WTC11 (cell line): ENCODE measurements at places on chromosomes 12 and 14.
A peak's percentile ranks its signal among the peaks of the same experiment; 100 is the strongest.

DNA sequence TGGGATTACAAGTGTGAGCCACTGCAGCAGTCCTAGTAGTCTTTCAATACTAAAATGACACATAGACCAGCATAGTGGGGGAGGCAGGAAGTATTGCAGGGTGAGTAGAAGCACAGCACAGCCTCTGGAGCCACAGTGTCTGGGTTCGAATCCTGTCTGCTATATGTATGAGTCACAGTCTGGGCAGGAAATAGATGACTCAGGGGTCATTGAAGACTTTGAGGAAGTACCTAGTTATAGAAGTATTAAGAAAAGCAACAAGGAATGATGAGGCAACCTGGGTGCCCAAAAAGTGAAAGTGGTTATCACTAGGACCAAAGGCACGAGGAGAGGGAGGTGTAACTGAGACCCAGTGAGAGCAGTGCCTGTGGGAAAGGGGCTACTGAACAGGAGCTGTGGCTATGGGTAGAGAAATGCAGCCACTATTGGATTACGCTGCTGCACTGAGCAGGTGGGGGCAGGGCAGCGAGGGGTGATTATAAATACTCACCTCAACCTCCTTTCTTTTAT lies 124.0 kb downstream of the PDE3A start:
- DNase-seq, result no peak

GRCh38 chr12:74066476-74066875 lies 471.2 kb upstream of the ATXN7L3B start:
- DNase-seq, result no peak

- DNase-seq, result peak; percentile 70
These were observed 67.8 kb downstream of the VWF start for GRCh38 chr12:6056406-6057240.

GRCh38 chr14:102046337-102047278 lies 40.2 kb downstream of the HSP90AA1 start:
- peak; percentile 93 for DNase-seq

DNA sequence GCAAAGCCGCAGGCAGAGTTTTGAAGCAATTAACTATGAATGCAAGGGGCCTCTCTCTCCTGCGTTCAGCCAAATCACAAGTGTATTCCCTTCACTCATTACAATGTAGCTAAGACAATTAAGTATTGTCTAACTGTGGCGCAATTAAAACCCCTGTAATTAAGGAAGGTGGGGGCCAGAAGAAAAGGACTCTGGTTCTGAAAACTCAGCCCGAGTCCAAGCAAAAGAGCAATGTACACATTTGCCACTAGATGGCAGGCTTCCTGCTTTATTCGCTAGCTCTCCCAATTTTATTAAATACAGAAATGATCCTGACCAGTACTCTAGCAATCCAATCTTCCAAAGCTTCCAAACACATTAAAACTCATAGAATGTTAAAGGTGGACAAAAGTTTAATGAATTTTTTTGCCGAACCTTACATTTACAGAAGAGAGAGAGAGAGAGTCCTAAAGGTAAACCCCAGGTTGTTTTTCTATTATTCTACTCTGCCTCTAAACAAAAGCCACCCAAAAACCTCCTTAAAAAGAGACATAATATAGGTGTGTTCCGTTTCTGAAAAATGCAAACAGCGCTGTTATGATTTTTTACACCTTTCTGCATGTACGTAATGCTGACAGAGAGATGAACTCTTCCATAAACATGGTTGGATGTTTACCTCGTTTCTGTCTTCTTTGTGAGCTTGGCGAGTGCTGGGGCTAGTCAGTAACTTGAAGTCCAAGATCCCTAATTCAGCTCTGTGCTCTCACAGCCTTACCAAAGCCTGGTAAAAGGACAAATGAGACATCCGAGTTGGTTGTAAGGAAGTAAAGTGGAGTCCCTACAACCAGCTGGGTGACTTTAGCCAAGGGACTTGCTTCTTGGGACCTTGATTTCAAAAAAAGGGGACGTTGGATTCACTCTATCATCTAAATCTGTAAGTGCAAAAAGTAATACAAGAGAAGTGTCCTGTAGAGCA lies 50.9 kb upstream of the VASH1 start:
- no peak for DNase-seq

DNA sequence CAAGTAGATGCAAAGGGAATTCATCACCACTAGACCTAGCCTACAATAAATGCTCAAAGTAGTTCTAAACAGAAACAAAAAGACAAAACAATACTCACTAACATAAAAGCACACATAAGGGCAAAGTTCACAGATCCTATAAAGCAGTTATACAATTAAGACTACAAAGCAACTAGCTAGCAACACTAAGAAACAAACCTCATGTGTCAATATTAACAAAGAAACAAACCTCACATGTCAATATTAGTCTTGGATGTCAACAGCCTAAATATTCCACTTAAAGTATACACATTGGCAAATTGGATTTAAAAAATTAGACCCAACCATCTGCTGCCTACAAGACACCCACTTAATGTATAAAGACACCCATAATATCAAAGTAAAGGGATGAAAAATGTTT lies 152.7 kb downstream of the KCNK10 start:
- DNase-seq, result no peak

DNA sequence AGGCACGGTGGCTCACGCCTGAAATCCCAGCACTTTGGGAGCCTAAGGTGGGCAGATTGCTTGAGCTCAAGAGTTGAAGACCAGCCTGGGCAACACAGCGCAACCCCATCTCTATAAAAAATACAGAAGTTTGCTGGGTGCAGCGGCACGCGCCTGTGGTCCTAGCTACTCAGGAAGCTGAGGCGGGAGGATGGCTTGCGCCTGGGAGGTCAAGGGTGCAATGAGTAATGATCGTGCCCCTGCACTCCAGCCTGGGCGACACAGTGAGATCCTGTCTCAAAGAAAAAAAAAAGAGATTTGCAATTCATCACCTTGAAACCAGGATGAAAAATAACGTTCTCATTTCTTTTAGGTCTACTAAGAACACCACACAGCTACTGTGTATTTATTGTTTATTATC lies 4.0 kb downstream of the STX2 start:
- no peak for DNase-seq

- peak; percentile 69 for DNase-seq
These were observed 712 bp upstream of the FZD10 start for GRCh38 chr12:130161261-130162243.

GRCh38 chr14:86124328-86124727 lies 594.4 kb downstream of the FLRT2 start:
- DNase-seq, result no peak

DNA sequence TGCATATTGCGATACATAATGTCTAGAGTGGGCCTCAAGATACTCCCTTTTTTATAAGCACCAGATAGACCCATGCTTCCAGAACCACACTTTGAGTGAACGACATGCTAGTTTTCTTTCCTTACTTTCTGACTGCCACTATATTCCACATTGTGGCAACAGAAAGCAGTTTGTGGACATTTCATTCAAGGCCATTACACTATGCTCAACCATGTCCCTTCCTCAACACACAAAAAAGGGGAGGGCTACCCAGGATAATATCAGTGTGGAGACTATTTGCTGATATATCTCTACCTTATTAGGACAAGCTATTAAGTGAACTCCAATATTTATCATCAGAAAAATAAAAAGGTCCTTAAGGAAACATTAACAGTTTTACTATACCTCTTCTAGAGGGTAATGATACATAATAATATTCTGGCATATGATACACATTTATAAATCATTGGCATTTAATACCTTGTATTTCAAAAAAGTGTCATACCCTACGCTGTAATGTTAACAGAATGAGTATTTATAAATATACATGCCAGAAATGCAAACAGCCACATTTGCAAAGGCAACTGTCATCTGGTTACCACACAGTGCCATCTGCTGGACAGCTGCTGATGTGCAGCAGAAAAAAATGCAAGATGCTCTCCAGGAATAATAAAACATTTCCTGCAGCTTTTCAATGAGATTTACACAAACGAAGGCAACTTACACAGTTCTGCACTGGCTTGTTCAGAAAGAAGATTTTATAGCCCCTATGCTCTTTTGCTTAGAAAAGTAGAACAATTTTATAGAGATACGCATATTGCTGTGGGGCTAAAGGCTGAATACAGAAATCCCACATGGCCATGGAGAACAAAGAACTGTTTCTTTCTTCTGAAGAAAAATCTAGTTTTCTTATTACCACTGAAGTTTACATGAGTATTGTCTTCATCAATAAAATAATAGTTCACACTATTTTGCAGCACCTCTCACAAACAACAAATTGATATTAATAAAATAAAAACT lies 182.2 kb upstream of the GRIP1 start:
- DNase-seq, result peak; percentile 65

- no peak for DNase-seq
These were observed 4.9 kb upstream of the MRPL52 start for GRCh38 chr14:22824711-22825359.

DNA sequence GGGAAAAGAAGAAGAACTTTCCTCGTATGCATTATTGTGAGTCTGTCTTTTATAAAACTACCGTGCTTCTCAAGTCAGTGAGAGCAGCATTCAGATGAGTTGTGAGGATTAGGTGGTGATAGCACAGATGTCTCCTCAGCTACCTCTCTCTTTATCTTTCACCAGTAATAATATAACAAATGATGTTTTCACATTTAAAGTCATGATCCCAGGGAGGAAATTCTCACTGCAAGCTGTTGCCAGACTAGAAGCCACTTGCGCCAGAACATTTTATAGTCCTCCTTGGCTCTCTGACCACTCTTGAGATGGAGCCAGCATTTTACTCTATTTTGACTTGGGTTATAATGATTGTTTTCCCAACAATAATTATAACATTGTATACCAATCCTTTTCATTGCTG lies 443.1 kb downstream of the AEBP2 start:
- no peak for DNase-seq

DNA sequence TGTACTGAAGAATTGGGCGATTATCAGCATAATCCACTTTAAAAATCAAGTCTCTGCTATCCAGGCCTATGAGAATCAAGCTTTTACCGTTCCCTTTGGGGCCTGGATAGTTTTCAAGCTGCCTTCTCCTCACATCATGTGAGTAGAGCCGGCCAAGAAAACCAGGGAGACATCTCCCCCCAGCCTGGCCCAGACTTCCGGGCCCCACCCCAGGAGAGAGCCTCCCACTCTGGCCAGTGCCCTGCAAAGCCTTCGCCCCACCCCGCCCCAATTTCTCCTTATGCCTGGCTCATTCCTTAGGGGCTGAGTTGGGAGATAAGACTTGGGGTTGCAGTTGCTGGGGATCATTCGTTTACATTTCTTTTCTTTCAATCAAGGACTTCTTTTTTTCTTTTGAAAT lies 1.4 kb upstream of the TMEM132C start:
- DNase-seq, result no peak

- no peak for DNase-seq
These were observed 53.8 kb upstream of the SGPP1 start for GRCh38 chr14:63781686-63782085.

DNA sequence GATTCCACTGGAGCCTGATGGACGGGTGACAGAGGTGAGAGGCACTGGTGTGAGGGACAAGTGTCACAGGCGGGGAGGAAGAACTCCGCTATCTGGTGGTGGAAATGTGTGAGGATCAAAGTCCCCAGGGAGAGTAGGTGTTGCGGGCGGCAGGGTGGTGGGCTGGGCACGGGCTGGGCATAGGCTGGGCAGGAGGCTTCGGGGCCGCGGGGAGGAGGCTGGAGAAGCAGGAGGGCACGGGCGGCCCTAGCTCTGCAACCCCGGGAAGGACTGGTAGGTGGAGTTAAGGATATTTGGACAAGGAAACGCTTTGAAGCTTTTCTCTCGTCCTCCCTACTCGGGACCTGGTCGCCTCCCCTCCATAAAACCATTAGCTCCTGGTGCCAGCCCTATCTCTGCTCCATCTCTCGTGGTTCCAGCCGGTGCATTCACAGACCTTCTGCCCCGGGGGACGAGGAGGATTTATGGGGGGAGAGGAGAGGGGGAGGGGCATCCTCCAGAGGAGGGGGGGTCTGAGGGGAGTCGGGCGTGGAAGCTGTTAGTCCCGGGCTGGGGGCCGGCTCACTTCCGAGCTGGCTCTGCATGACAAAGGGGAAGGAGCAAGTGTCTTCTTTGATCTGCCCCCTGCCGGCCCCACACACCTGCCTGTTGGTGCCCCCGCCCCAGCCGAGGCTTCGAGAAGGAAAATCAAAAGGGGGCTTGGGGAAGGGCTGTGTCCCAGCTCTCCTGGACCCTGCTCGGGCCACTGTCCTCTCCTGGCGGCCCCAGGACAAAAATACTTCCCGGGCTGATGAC lies 504 bp downstream of the WNT5B start:
- peak; percentile 77 for DNase-seq

DNA sequence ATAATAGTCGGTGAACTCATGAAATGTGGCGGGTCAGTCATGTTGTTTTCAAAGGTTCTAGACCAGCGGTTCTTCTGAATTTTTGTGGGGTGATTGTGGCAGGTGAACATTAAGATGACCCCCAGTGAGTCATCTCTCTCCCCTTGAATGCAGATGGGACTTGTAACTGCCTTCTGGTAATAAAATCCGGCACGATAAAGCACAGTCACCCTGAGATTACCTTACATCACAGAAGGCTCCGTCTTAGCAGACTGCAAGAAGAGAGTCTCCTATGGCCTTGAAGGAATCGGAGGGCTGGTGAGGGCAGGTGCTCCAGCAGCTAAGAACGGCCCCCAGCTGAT lies 189.6 kb downstream of the FOXN3 start:
- no peak for DNase-seq

DNA sequence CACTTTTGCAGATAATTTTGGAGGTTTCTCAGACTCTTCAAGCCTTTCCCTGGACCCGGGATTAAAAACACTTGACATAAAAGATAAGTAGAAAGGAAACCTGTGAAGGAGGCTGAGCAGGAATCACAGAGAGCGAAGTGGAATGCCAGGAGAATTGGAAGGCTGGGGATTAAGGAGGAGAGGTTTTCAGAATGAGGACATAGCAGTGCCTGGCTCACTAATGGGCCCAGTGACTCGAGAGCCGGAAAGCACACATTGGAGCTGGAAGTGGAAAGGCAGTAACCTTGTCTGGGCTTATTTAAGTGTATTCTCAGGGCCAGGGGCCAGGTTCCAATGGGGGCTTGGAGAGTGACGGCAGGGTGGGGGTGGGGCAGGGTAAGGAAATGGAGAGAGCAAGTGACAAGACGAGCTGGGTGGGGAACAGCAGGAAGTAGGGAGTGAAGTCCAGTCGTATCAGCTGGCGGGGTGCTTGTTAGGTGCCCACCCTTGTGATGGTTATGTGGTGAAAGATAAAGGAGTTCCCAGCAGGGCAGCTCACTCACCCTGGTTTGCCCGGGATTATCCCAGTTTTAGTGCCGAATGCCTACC lies 13.1 kb downstream of the EVL start:
- DNase-seq, result no peak

DNA sequence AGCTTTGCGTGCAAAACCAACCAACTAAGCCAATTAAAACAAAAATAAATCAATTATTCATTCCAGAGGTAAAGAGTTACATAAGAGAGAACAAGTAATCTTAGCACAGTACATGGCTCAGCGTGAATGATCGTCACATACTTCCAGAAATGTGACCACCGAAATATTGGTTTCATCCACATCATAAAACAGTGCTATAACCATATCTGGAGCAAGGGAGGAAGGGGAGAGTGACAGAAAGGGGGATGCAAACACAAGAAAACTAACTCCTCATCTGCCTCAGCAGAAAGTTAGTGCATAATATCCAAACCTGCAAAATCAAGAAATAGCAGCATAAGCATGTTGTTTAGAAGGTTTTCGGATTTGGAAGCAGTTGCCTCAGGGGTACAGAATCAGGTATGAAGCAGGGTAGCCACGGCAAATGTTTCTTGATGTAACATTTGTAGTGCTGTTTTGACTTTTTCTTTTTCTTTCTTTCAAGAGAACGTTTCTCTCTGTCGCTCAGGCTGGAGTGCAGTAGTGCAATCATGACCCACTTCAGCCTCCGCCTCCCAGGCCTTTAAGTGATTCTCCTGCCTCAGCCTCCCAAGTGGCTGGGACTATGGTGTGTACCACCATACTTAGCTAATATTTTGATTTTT lies 93.9 kb upstream of the EGLN3 start:
- no peak for DNase-seq
